Stimulated activated CD8-positive, alpha-beta memory T cell treated with anti-CD3 and anti-CD28 coated beads, Interleukin-12 subunit alpha, Interleukin-12 subunit beta, amount 100 ng/mL, for 1 hour (primary cell): ENCODE measurements at places on chromosomes 2 and 18.

GRCh38 chr18:5132987-5133386, 64.1 kb downstream of the AKAIN1 start:
- DNase-seq: no peak

GRCh38 chr2:130915149-130915548, 78.4 kb downstream of the ARHGEF4 start:
- no peak for DNase-seq

GRCh38 chr2:36338124-36338826, 17.3 kb upstream of the CRIM1 start:
- DNase-seq: no peak

DNA sequence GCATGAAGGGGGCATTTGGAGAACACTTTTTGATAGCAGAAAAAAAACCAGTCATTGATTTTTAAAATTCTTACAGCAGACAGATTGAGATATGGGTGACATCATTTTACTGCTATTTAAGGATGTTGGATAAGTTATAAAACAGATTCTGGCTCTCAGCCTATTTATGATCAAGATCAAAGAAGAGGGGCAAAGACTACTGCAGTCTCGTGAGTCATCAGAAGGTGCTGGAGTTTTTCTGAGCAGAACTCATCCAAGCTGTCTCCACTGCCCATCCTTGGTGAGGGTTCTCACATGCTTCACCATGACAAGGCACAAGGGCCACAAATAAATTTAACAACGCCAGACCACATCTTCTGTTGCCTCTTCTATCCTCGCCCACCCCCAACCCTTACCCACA, 58.8 kb downstream of the ST6GAL2 start:
- DNase-seq: no peak

- DNase-seq: no peak
Observed at GRCh38 chr2:102505290-102505689, 32.3 kb downstream of the SLC9A4 start.
